Dermis blood vessel endothelial cell (primary cell): ENCODE measurements at places on chromosomes 13 and 19. TPM values are rescaled to one million over a fixed set of nuclear protein-coding genes. Genes with fewer than 3 reads are reported as not detected.
A peak's percentile ranks its signal among the peaks of the same experiment; 100 is the strongest.

GRCh38 chr19:45643927-45644771, 5.0 kb upstream of the EML2 start:
- no peak for DNase-seq

GRCh38 chr19:8146877-8147581, 2.4 kb downstream of the FBN3 start:
- no peak for DNase-seq

The CNN2 gene
- total RNA-seq, result 108 and 253 TPM in 2 replicates

DNA sequence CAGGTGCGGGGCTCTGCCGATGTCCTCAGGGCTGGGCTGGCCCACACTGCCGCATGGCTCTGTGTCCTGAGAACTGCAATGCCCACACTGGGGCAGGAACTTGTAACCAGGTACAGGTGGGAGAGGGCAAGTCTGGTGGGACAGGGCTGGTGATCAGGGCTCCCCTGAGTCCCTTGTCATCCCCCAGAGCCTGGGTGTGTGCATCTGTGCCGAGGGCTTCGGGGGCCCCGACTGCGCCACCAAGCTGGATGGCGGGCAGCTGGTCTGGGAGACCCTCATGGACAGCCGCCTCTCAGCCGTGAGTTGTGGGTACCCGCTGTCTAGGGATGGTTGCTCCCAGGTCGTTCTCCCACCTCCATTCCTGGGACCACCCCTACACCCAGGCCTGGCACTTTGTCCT, 30.5 kb downstream of the MEGF8 start:
- no peak for DNase-seq

The CEACAM16 gene
- 0.17 TPM in 1 of 2 replicates, not detected in the other for total RNA-seq

DNA sequence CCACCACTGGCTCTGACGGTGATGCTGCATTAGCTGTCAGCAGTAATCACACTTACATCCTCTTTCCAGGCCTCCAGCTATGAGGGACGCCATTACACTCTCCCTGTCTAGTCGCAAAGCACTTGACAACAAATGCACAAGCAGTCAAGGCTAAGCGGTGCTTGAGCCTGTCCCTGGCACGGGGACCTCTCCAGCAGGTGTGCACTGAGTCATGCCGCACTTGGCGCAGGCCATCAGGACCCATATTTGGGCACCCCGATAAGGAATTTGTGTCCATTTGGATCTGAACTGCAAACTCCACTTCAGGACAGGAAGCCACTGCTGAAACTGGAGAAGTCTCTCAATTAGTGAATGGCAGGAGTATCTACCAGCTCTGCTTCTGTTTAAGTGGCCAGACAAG, 301.9 kb upstream of the OBI1 start:
- no peak for DNase-seq

- no peak for DNase-seq
Measured at GRCh38 chr13:22176968-22177520, 506.2 kb downstream of the FGF9 start.

GRCh38 chr13:48078251-48078656, 16.6 kb downstream of the MED4 start:
- peak; percentile 51 for DNase-seq

DNA sequence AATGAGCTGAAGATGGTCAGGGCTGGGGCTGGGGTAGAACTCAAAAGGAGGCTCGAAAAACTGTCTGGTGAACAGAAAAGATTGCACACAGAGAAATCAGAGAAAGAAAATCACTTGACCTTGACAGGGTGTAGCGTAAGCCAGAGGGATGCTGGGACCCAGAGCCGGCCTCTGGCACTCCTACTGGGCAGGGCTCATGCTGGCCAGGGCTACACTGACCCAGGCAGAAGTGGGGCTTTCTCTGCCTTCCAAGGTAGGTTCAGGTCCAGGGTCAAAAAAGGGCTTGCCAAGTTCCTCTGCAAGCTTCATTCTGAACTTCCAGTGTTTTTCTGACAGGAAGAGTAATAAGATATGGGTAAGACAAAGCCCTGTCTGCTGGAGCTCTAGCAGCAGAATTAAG, 56.2 kb downstream of the LATS2 start:
- DNase-seq, result no peak

DNA sequence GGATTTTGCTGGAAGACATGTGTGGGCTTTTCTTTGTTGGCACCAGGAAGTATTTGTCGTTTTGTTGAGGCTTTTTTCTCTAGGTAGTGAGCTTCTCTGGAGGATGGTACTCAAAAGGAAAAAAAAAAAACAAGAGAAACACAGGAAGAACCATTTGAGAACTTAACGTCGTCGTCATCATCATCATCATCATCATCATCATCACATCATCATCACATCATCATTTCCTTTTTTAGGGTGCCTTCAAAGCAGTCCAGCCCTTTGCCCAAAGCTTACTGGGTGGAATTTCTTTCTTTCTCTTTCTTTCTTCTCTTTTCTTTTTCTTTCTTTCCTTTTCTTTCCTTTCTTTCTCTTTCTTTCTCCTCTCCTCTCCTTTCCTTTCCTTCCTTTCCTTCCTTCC, 2.2 kb upstream of the AMER2 start:
- no peak for DNase-seq

GRCh38 chr19:51771376-51772130, 10.6 kb downstream of the FPR2 start:
- no peak for DNase-seq

GRCh38 chr13:62908321-62908720, 1492.7 kb upstream of the PCDH20 start:
- no peak for DNase-seq

The TUBA3C gene
- not detected in 2 replicates for total RNA-seq

GRCh38 chr19:57103573-57104277, 16.1 kb upstream of the USP29 start:
- DNase-seq, result peak; percentile 74

- no peak for DNase-seq
Measured at GRCh38 chr19:18091217-18091608, 4.5 kb upstream of the IL12RB1 start.

The KIR2DL1 gene
- not detected in 2 replicates for total RNA-seq

DNA sequence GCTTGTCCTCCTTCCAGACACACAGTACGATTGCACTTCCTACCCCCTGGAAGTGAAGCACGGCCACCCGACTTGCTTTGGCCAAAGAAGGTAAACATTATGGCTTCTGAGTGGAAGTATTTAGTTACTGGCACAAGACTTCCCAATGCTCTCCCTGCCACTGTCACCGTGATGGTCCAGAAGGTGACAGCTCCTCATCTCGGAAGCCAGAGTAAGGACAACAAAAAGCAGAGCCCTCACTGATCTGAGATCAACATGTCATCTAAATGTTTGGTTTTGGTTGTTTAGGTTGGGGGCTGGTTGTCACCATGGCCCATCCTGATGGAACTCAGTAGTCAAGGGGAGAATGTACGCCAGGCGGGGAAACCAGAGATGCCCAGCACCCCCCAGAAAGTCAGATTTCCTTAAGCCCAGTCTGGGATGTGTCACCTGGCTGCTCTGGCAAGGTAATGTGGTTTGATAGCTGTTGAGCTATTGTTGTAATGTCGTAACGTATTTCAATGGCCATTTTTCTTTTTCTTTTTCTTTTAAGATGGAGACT, 170.1 kb upstream of the ZNF536 start:
- DNase-seq, result no peak

GRCh38 chr19:3491396-3492119, 8.3 kb upstream of the SMIM44 start:
- no peak for DNase-seq

The PLPP2 gene
- total RNA-seq, result 14.3 and 25.8 TPM in 2 replicates

DNA sequence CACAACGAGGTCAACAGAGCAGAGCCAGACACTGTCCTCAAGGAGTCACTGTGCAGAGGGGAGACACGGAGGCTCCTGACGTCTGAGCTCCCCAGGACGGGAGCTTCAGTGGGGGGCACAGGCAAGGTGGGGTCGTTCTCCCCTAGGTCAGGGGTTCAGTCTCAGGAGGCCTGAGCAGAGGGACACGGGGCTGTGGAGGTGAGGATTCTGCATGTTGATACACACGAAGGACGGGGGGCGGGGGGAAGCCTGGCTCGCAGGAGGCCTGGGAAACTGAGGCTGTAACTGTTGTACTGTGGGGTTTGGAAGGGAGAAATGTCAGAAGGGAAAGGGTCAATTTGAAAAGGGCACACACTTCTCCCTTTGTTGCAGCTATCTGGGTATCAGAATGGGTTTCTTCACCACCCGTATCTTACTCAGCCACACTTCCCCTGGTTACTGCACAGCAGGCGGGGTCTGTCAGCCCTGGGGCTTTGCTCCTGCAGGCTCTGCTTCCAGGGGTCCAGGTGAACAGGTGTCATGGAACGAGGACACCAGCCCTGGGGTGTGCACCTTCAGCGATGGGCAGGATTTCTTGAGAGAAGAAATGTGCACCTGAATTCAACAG, 748 bp upstream of the SIGLEC8 start:
- DNase-seq, result no peak

GRCh38 chr13:45899406-45899805, 47.9 kb upstream of the SIAH3 start:
- no peak for DNase-seq

- peak; percentile 81 for DNase-seq
Measured at GRCh38 chr13:48492470-48493065, 40.3 kb downstream of the RCBTB2 start.

DNA sequence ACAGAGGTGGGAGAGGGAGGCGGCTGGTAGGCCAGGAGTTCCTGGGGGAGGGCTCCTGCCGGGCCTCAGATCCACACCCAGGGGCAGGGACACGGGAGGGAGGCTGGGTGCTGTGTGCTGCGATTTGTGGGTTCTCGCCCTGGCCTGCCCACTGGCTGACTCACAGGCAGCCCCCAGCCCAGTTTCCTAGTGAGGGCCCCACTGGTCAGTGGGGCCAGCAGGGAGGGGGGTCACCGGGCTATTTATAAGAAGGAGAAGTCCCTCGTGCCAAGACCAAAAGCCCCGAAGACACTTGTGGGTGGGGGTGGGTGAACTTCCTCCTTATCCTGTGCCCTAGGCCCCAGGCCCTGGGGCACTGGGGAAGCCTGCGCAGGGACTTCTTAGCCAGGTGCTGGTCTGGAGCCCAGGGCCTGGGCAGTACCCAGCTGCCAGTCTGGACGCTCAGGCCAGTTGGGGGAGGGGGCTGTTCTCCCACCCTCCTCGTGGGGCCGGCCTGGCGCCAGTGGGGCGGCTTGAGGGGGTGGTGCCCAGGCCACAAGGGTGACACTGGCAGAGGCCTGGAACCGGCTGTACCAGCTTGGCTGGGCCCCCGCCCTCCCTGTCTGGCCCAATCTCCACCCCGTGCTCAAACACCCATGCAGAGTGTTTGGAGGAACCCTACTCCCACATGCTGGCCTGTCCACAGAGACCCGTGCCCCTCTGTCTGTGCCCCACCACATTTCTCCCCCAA, 5.0 kb upstream of the JUNB start:
- no peak for DNase-seq

The LILRB3 gene
- not detected in 2 replicates for total RNA-seq

DNA sequence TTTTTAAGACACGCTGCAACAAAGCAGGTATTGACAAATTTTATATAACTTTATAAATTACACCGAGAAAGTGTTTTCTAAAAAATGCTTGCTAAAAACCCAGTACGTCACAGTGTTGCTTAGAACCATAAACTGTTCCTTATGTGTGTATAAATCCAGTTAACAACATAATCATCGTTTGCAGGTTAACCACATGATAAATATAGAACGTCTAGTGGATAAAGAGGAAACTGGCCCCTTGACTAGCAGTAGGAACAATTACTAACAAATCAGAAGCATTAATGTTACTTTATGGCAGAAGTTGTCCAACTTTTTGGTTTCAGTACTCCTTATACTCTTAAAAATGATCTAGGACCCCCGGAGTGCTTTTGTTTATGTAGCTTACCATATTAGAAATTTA, 1.2 kb downstream of the BRCA2 start:
- DNase-seq, result peak; percentile 3

DNA sequence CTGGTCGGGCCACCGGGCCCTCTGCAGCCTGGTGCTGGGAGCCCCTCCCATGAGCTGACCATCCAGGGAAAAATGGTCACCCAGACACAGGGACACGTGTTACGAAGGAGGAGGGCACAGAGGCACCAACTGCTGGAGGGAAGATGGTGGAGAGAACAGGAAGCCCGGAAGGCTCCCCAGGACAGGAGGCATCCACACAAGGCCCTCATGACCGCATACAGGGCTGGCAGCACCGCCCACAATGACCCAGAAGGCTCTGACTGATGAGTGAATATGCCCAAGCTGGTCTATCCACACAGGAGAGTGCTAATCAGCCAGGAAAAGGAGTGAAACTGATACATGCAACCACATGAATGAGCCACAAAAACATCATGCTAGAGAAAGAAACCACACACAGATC, 14.0 kb upstream of the TMEM86B start:
- no peak for DNase-seq

GRCh38 chr19:4660181-4660791, 9.9 kb downstream of the MYDGF start:
- DNase-seq, result peak; percentile 68

GRCh38 chr13:52925251-52925650, 76.8 kb upstream of the PCDH8 start:
- no peak for DNase-seq

GRCh38 chr13:80550971-80551441, 210.1 kb upstream of the SPRY2 start:
- DNase-seq, result no peak

DNA sequence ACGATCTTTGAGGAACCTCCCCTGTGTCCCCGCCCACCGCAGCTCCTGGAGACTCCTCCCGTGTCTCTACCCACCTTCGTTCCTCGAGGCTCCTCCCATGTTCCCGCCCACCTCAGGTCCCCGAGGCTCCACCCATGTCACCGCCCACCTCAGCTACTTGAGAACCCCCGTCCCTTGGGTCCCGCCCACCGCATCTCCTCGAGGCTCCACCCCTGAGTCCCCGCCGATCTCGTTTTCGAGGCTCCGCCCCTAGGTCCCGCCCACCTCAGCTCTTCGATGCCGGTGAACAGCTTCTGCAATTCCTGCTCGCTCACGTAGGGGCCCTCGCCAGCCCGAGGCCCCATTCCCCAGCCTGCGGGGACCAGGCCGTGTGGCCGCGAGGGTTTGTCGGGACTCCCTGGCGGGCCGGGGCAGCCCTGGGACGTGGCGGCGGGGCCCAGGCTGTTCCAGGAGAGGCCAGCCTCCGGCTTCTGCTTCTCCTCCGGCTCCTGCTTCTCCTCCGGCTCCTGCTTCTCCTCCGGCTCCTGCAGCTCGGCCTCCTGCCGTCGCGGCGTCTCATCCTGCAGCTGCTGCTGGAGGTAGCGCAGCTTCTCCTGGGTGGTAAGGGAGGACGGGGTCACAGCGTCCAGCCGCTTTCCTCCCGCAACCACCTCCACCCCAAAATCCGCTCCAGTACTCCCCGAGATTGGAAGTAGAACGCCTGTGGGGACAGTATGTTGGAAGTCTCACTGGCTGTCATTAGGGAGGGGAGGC, 16.7 kb downstream of the TSKS start:
- peak; percentile 63 for DNase-seq

GRCh38 chr13:40190641-40191100, 475.8 kb downstream of the FOXO1 start:
- DNase-seq, result peak; percentile 93

GRCh38 chr19:4279530-4280422, 710 bp downstream of the SHD start:
- DNase-seq, result no peak

The ZSCAN18 gene
- 44.4 and 45.1 TPM in 2 replicates for total RNA-seq
